ENCODE measurements at places on chromosomes 3 and 15.

DNA sequence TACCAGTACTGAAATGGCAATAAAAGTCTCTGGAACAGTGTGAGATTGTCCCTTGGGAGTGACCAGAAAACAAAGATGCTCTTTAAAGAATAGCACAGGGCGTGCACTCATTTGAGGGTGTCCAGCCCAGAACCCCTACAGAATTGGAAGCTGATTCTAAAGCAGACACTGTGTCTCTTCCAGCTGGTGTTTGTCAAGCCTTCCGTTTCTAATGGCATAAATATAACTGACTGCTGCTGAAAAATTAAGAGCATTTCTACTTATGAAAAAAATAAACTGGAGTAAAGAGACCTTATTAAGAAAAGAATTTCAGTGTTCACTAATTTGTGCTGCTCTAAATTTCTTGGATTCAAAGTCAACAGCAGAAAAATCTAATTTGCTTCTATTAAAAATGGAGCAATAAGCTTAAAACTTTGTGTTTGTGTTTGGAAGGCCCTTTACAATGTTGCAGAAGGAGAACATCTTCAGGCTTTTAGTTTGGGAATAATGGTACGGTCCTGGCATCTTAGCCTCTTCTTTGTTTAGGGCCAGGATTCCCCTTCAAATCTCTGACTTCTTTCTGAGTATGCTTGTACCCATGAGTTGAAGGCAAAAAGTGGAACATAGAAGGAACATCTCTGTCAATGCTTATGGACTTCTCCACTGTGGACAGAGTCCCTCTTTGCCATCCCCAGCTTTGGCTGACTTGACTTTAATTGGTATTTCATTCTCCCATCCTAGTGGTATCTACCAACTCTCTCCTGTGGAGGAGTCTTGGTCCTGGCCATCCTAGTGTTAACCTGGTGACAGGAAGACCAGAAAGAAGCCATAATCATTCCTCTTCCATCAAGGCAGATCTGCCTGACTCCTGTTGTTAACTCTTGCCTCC lies 65.9 kb downstream of the THSD4 start:
- no peak for DNase-seq

DNA sequence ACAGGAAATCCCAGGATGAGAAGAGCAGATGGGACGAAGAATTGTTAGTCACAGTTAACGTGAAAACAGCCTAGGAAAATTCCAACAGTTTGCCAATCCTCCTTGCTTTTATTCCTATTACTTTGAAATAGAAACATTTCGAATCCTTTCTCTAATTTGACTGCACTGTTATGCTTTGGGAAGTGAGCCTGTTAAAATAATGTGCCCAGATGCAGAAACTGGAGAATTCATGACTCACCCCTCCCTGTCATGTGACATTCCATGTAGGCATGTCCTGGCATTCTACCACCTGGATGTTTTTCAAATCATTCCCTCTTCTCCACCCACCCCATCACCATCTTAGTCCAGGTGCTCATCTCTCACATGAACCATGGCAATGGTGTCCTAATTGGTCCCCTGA lies 107.3 kb downstream of the MINAR1 start:
- no peak for DNase-seq

DNA sequence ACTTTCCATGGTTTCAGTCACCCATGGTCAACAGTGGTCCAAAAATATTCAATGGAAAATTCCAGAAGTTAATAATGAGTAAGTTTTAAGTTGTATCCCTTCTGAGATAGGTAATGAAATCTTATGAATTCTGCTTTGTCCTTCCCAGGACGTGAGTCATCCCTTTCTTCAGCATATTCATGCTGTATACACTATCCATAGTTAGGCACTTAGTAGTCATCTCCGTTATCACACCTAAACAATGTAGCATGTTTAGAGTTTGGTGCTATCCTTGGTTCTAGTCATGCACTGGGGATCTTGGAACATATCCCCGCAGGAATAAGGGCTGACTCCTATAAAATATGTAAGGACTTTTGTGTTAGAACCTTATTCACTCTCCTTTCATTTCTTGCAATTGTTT lies 153.2 kb downstream of the UNC13C start:
- DNase-seq: no peak

DNA sequence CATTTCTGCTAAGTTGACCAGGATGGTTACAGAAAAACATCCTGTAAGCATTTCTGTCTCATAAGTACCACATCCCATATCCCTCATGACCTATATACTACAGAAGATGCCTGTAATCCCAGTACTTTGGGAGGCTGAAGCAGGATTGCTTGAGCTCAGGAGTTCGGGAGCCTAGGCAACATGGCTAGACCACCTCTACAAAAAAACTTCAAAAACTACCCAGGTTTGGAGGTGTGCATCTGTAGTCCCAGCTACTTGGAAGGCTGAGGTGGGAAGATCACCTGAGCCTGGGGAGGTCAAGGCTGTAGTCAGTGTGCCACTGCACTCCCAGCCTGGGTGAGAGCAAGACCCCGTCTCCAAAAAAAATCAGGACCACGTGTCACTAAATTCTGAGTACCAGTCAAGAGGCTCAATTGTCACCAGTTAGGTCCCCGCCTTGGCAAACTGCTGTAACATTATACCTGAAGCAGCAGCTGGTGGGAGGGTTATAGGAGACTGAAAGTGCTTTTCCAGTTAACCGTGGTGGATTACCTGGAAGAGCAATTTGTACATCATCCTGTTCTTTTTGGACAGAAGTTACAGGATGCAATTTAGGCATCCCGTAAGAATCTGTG lies 6.2 kb downstream of the RPL32 start:
- DNase-seq: no peak

DNA sequence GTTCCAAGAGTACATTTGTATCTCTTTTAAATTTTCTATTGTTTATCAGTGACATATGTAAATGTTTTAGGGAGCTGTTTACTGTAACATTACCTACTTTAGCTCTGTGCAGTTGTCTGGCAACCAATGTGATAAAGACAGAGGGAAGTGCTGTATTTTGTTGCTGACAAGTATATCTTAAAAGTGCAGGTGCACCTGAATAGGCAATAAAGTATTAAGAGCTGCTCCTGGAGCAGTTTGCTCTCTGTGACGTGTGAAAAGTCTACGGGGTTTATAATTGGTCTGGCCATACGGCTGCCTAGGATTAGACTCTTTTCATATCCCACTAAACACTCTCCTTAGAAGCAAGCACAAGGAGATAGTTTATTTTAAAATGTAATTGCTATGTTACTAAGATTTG lies 178.3 kb downstream of the IGF1R start:
- DNase-seq: no peak

DNA sequence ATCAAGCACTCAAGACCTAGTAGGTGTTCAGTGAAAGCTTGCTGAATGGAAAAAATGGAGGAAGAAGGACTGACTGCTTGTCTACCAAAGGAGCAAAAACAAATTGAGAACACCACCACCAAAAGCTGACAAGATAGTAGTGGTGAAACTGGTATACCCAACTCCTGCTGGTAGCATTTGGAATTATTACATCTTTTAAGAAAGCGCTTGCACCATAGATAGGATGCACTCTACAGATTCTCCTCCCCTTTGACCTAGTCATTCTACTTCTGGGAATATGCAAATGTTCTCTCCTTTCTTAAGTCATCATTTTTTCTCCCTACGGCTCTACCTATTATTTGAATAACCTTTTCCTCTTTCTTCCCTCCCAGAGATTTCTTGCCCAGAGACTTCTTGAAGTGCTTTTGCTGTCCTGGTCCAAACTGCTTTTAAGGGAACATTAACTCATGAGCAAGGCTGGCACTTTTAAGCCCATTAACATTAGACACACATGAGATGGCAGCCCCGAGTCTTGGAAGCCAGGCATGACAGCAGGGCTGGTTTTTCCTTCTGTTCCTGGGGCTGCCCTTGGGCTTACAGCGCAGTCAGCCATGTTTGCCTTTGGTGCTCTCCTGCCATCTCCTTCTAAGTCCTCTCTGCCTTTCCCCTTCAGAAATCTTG lies 75.0 kb upstream of the TLE3 start:
- no peak for DNase-seq

GRCh38 chr15:89587955-89588354 lies 12.7 kb downstream of the TICRR start:
- DNase-seq: no peak

DNA sequence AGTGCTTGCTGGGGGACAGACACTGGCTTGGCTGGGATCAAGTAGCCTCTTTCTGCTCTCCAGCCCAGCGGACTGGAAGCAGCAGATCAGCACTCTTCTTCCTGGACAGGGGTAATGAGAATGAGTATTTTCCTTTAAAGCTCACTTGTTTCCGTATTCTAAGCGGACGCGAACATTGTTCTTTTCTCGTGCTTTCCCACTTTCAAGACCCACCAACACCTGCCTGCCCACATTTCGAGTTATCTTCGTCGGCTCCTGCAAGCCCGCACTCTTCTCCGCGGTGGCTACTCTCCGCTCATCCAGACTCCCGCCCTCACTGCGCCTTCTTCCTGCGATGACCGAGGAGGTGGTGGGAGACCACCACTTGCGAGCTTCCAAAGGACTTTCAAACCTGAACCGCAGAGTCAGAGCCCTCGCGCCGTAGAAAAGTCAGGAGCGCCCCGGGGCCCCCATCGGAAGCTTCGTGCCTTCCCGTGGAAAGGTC lies 1.6 kb upstream of the PPM1L start:
- DNase-seq: no peak

DNA sequence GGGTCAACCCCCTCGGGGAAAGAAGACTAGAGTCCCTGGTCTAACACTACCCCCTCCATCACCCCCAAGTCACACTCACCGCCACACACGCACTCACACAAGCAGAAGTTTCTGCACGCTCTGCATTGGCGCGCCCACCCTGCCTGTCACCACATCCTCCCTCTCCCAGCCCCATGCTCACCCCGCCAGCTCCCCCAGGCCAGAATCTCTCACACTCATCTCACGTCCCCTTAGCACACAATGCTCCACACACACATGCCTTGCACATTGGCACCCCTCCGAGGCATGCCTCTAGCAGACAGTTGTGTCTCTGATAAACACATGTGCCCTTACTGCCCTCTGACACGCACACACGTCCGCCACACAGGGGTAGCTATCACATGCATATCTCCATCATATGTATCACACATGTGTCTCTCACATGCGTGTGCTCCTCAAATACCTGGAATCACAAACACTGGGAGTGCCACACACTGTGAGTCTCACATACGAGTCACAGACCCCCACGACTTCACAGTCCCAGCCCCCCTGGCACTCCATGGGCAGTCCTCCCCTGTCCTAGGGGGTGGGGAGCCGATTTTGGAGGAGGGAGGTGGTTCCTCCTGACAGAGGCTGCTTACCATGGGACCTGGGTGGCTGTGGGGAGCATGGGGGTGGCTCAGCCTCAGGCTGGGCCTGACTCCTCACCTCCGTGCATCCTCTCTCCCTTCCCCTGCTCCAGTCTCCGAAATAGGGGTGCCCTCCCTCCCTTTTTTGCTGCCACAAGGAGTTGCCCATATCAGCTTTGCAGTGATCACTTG lies 898 bp downstream of the FBLN2 start:
- DNase-seq: no peak

GRCh38 chr15:51067510-51067909 lies 27.2 kb downstream of the TNFAIP8L3 start:
- DNase-seq: no peak

- no peak for DNase-seq
These were observed 2.5 kb downstream of the KLF13 start for GRCh38 chr15:31328969-31329639.

GRCh38 chr3:26271848-26272247 lies 350.7 kb upstream of the LRRC3B start:
- DNase-seq: no peak

GRCh38 chr3:106423321-106424225 lies 554.8 kb upstream of the CBLB start:
- DNase-seq: no peak

- no peak for DNase-seq
These were observed 2.2 kb upstream of the SLC4A7 start for GRCh38 chr3:27486336-27486735.

DNA sequence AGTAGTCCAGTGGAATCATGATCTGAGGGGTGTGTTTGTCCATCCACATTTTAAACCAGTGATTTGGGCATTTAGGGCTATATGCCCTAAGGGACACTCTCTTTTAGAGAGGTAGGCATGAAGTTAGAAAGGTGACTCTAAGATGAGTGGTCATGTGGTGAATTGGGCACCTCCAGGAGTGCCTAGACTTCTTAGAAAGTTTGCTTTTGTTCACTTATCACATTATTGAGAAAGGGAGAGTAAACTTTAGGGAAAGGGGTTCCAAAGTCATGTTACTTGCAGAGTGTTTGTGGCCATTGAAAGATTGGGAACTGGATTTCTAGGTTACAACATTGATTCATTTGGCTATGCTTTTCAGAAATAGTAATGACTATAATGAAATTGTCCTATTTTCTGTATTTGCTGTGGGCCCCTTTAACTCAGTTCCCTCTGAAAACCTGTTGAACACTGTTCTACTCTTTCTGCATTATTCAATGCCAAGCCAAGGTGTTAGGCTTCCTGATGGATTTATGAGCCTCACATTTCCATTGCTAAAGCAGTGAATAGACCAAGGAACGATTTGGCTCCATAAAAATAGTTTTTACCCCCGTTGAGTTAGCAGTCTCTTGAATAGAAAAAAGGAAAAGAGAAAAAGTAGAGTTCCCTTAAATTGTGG lies 169.3 kb downstream of the PTPRG start:
- no peak for DNase-seq

DNA sequence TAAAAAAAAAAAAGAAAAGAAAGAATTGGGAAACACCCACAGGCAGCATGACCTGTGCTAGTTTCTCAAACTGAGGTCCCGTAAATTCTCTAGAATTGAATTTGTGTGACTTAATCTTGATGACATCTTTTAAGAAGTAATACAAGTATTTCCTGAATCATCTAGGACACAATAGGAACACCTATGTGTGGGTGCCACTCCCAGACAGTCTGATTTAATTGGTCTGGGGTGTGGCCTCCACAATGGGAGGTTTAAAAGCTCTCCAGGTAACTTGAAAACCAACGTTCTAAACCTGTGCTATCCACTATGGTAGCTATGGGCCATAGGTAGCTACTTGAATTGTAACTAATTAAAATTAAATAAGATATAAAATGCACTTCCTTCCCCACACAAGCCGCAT lies 28.1 kb downstream of the CFAP92 start:
- no peak for DNase-seq
